ENCODE measurements at places on chromosomes 16 and 17.
A peak's percentile ranks its signal among the peaks of the same experiment; 100 is the strongest.

DNA sequence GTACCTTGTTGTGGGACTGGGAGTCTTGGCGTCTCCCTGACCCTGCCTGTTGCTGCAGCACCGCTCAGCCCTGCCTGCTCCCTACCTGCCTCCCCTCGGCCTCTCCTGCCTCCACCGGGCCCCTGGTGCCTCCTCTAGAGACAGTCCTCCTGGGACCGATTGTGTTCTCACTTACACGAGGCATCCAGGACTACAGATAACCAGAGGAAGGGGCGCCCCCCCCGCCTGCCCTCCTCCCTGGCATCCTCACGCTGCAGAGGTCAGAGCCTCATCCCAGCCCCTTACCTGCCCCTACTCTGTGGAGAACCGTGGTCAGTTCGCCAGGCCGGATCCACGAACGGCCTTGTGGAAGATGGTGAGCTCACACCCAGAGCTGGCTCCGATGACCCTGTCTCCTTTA, 24.8 kb downstream of the MAPT start:
- DNase-seq, result no peak

GRCh38 chr17:72393553-72393952, 272.7 kb downstream of the SOX9 start:
- DNase-seq, result no peak

DNA sequence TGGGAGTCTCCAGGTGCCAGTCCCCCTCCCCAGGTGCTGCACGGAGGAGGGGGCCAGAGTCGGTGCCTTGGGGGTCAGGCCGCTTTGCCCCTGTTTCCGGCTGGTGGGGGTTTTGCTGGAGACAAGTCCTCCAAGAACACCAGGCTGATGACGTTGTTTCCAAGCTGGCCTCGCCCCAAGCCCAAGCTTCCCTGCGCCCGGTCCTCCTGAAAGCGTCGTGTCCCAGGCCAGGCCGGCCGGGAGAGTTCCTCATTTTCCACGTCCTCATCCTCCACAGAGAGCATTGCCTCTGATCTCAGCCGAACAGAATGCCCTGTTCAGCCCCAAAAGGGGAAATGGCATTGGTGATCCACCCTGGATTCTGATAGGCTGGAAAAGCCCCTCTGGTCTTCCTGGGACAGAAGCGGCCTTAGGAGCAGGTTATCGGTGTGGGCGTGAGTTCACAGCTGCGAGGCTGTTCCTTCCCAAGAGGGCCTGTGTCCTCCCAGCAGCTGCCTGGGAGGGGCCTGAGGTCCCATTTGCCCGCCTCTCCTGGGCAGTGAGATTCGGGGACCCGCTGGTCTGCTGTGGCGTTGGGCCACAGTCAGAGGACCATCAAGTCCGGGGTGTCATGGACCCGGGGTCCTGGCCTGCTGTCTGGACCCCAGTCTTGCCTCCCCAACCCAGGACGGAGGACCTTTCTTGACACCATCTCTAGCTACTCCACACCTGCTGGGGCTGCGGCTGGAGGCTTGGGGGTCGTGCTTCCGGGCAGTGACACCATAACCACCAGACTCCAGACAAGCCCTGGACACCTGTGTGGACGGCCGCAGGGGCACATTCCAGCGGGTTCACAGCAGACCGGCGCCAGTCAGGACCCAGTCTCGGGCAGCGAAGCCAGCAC, 7.1 kb downstream of the SOX8 start:
- DNase-seq, result no peak

GRCh38 chr16:3458278-3458851, 14.9 kb downstream of the NAA60 start:
- DNase-seq, result no peak

DNA sequence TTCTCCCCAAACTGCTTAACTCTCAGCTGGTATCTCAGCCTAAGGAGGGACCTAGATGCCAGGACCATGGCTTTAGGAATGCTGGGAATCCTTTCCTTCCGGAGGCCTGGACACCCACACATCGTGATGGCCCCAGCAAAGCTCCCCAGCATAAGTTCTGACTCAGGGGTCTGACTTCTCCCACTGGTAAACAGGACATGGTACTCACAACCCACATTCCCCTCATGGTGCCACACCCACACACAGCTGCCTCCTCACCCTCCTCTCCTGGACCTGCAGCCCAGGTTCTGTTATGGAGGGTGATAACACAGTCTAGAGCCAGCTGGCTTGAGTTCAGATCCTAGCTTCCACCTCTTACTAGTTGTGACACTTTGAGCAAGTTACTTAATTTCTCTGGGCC, 719 bp upstream of the RNF227 start:
- DNase-seq, result no peak

- no peak for DNase-seq
Observed at GRCh38 chr17:59367657-59368045, 36.2 kb downstream of the YPEL2 start.

DNA sequence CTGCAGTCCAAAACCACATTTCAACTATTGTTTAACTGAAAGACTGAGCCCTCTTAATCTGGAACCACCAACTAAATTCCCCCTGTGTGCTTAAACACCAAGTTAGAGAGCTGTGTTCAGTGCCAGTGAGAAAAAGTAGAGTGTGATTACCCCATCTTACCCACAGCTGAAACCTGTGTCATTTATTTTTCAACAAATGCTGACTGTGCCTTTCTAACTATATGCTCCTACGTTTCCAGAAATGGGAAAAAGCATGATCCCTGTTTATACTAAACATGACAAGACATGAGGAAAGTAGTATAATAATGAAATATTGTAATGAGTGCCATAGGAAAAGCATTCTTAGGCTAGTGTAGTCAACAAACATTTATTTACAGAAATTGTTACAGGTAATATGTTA, 7.4 kb upstream of the TOX3 start:
- no peak for DNase-seq

DNA sequence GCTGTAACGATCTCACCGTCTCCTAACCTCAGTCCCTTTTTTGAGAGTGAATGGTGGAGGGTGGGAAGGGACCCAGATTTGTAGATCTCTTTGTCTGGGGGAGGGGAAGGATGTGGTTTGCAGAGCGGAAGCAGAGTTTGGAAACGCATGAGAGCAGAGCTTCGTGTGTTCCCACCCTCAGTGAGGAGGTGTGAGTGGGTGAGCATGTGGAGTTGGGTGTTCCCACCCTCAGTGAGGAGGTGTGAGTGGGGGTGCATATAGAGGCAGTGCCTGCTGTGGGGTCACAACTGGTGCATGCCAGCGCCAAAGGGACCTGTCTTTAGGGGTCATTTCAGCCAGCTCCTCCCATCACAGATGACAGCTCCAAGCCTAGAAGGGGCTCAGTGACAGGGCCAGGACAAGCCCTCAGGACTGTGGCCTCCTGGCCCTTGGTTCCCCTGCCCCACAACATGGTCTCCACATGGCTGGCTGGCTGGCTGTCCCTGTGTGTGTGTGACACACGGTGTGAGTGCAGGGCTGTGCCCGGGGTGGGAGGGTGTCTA, 1.8 kb upstream of the CISD3 start:
- DNase-seq, result peak; percentile 98

DNA sequence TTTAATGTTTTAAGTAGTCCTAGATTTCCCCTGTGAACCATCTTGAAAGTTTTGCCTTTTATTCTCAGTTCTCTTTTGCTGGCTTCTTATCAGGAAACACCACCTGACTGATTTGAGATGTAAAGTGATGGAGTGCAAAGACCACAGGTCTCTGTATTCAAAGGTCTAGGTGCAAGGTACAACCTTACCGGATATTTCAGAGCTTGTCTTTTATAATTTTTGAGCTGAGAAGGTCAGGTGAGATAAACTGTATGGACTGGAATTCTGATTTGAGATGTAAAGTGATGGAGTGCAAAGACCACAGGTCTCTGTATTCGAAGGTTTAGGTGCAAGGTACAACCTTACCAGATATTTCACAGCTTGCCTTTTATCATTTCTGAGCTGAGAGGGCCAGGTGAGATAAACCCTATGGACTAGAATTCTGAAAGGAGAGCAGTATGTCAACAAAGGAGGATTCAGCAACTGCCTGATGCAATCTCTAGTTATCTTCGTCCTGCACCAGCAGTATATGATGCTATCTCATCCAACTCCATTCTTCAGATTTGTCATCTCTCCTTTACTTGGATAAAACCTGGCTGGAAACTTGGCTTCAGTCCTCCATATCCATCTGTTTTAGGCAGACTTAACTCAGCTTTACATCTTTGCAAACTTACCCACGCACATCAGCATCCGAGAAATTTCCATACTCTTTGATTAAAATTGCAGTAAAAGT, 64.3 kb downstream of the CENPV start:
- no peak for DNase-seq

- DNase-seq, result no peak
Observed at GRCh38 chr16:29916979-29917378, 9.0 kb downstream of the KCTD13 start.

DNA sequence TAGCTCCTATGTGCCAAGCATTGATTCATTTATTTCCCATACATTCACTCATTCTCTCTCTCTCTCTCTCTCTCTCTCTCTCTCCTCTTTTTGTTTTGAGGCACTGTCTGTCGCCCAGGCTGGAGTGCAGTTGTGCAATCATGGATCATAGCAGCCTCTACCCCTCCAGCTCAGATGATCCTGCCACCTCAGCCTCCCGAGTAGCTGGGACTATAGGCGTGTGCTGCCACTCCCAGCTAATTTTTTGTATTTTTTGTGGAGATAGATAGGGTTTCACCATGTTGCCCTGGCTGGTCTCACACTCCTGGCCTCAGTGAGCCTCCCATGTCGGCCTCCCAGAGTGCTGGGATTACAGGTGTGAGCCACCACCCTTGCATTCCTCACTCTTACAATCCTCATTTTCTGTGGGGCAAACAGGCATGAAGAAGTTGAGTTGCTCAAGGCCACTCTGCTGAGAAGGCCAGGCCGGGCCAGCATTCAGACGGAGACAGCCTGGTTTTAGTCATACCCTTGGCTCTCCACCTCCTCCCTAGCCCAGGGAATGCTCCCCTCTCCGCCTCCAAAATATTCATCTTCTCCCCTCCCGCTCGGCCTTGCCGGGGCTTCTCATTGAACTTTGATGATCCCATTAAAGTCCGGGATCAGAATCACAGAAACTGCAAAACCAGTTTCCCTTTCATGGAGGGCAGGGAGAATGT, 765 bp upstream of the PRM2 start:
- no peak for DNase-seq

- no peak for DNase-seq
Observed at GRCh38 chr17:76422406-76422805, 30.5 kb downstream of the UBE2O start.

DNA sequence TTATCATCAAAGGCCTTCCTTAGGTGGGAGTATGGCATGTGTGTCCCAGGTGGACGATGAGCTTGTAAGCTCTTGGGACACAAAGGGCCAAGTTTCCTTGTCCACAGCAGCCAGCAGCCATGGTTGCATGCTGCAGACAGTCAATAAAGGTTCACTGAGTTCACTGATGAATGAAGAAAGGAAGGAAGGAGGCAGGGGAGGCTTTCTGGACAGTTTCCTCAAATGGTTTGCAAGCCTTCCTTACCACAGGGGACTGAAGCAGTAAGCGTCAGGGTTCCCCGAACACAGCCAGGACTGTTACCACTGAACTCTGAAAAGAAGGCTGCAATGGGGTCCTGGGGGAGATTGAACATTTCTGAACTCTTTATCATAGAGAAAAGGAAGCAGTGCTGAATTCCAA, 111.1 kb downstream of the GAS7 start:
- no peak for DNase-seq

DNA sequence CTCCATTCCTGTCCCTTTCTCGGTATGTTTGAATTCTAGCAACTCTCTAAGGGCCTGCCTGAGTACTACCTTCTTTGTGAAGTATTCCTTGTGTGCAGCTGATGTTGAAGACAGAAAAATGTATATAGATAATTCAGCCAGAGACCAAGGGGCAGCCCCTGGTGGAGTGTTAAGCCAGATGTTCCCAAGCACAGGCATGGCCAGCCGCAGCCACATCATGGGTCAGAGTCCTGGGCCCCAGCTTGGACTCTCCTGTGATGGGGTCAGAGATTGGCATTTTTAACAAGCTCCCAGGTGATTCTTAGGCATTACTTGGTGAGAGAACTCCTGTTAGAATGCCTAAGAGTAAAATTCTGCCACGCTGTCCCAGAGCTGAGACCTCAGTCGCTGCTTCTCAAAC, 100.8 kb downstream of the IRF8 start:
- no peak for DNase-seq

DNA sequence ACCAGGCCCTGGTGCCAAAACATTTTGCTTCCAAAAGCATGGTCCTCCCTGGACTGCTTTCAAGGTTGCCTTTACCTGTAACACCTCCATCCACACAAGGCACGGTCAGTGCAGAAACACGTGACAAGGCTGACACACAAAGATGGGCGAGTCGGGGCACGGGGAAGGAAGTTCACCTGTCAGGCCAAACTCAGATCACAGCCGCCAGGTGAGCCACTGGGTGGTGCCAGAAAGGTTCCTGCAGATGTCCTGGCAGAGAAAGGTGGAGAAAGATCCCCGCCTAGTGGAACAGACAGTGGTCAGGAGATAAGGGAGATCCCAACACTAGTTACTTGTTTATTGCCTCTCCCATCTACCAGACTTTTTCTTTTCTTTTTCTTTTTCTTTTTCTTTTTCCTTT, 155.3 kb downstream of the AIPL1 start:
- no peak for DNase-seq

DNA sequence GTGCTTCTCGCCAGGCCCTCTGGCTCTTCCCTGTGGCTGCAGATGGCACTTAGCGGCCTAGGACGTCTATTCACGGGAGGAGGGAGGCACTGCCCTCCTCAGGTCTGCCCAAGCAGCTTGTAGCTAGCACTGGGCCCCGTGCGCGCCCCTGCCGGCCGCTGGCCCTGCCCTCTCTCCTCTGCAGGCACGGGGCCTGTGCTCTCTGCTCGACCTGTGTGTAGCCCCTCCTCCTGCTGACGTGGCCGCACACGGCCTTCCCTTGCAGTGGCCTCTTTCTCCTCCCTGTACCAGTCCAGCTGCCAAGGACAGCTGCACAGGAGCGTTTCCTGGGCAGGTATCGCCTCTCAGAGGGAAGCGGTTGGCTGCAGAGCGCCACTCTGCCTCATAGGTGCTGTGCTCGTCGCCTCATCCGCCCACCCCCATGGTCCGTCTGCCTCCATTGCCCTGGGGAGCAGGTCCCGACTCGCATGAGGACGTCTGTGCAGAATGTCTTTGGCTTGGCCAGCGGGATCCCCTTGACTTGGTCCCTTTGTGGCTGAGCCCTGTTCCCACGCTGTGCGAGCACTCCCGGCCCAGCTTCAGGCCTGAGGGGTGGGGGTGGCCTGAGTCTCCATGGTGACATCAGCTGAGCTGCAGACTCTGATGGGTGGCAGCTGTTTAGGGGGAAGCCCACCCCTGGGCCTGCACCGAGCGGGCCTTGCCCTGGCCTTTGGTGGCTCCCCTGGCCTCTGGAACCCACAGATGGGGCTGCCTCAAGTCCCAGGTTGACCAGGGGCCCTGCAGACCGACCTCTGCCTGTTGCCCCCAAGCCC, 34.6 kb downstream of the TSC2 start:
- no peak for DNase-seq

Data from Jurkat, Clone E6-1 (cell line).